ENCODE measurements at places on chromosomes 12 and 14. TPM values are rescaled to one million over a fixed set of nuclear protein-coding genes. Genes with fewer than 3 reads are reported as not detected.

GRCh38 chr14:96189281-96189711 lies 15.3 kb upstream of the BDKRB2 start:
- no peak for DNase-seq

CSRP2 gene
- total RNA-seq, result 36.7 TPM

DNA sequence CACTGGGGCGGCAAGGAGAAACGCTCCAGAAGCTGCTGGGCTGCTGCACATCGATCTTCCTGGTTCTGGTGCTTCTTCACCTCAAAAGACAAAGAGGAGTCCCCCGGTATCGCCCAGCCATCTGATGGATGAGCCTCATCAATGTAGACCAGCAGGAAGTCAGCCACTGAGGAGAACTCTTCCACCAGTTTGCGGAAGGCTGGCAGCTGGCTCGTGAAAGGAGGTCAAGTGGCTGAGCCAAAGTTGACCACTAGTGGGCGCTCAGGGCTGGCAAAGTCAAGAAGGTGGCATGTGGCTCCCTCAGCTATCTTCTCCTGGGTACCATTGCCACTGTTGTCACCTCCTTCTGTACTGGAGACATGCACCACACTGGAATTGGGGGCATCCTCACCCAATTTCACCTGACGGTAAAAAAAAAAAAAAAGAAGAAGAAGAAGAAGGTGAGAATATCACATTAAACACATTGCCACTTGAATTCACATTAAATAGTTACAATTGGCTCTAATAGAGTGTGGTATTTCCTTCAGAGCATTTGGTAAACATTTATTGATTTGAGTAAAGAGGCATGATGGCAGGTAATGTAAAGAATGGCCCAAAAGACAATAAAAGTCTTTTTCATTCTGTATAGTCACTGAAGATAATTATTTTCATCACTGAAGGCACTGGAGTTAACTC lies 8.3 kb downstream of the DIO2 start:
- DNase-seq, result no peak

PAH gene
- total RNA-seq, result not detected

DNA sequence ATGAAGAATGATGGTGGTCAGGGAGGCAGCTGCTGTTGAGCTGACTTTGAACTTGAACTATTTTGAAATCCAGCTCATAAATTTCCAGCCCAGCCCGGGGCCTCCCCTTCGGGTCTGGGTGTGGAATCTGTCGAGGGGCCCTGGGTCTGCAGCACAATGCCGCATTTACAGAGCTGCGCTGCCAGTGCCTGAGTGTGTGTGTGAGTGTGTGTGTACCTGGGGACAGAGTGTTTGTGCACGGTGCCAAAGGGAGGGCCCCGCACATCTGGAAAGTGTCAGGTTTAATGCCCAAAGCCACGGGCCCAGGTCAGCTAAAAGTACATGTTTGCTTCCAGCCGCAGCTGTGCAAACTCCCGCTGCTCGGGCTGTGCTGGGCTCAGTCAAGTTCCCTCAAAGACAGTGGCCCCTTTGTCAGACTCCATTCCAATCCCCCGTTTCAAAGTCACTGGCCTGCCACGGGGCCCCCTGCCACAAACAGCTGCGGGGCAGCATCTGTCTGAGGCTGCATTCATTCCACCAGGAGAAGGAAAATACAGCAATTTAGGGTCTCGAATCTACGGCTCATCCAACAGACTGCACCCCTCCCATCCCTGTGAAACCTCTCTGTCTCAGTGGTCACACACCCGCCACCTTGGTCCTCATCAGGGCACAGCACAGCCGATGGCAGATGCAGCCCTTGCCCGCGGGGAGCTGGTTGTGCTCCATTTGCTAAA lies 16.3 kb upstream of the RFLNA start:
- no peak for DNase-seq

GRCh38 chr12:14695715-14696141 lies 671 bp downstream of the GUCY2C start:
- no peak for DNase-seq

DAO gene
- total RNA-seq, result not detected

FBRSL1 gene
- 22.5 TPM for total RNA-seq

HPD gene
- 0.12 TPM for total RNA-seq

RFLNA gene
- not detected for total RNA-seq

DNA sequence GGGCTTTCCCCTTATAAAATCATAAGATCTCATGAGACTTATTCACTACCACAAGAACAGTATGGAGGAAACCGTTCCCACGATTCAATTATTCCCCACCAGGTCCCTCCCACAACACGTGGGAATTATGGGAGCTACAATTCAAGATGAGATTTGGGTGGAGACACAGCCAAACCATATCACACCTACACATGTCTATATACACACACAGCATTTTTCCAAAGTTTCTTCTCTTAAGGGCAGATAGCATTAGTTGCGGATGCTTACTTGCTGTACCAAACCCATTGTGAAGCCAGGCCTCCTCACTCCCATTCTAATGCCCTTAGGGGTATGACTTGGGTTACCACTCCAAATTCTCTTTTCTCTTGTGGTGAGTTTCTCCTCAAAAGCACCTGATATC lies 104.1 kb upstream of the RAP1B start:
- DNase-seq, result no peak

- DNase-seq, result peak; percentile 62
Measured at GRCh38 chr12:116520801-116521471, 38.2 kb upstream of the MAP1LC3B2 start.

- DNase-seq, result no peak
Measured at GRCh38 chr14:99728231-99728920, 44.3 kb downstream of the CYP46A1 start.

DNA sequence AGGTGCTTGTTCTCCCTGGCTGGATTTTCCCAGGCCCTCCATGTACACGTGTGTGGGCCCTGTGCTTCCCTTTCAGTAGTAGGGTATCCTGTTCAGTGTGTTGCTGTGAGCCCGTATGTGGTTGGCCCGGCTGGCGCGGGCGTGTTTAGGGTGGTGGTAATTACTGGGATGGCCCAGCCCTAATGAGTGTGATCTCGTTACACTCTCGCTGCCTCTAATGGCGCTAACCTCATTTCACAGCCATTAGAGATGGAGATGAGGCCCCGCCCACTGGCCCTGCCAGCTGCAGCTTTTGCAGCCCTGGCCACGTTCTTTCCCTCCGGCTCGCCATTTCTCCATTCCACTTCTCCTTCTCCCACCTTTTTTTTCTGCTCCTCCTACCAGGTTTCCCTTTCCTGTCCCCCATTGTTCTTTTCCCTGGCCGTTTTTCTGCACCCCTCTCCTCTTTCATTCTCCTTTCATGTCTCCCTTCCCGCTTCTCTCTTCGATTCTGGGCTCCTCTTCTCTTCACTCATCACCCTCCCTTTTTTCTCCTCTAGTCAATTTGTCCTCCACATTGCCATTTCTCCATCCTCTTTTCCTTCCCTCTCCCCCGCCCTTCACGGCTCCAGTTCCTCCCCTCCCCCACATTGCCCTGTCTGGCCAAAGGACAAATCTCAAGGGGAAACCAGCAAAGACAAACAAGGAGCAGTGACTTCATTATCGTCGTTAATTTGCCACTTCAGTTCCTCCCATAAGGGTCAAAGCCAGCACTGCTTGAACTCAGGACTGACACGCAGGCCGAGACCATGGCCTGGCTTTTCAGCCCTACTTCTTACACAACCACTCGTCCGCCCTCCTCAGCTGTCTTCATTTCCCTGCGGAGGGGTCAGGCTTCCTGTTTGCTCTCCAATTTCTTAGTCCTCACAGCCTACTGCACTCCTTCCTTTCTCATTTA lies 6.8 kb downstream of the ZFHX2 start:
- no peak for DNase-seq

GRCh38 chr12:62860501-62861411 lies 74.2 kb downstream of the PPM1H start:
- DNase-seq, result peak; percentile 43

Data from A172 (cell line).